Stimulated activated CD4-positive, alpha-beta T cell treated with anti-CD3 and anti-CD28 coated beads, TNF-alpha, amount 100 ng/mL, for 24 hours (primary cell): ENCODE measurements at places on chromosomes 13 and 19.
A peak's percentile ranks its signal among the peaks of the same experiment; 100 is the strongest.

DNA sequence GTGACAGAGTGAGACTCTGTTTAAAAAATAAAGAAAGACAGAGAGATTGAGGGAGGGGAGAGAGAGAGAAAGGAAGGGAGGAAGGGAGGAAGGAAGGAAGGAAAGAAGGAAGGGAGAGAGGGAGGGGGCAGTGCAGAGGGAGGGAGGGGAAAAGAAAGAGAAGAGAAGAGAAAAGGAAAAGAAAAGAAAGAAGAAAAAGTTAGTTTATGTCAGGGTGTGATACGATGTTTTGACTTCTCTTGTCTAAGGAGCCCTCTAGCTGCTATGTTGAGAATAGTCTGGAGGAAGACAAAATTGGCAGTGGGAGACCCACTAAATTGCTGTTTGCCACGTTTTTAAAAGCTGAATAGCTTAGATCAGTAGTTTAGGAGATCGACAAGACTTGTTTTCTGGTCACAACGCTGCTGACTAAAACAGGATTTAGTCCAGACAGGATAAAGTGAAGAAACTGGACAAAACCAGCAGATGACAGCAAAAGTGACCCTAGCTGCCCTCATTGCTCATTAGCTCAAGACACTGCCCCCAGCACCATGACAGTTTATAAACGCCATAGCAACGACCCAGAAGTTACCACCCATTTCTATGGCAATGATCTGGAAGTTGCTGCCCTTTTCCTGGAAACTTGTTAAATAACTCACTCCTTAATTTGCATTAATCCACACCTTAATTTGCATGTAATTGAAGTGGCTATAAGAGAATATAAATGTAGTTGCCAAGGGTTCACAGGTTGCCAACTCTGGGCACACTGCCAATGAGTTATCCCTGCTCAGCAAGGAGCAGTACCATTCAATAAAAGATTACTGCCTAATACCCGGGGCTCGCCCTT is 11.1 kb downstream of the TEX101 start:
- DNase-seq: no peak

- DNase-seq: no peak
Measured at GRCh38 chr13:23288564-23288963, 107.8 kb downstream of the SGCG start.

- peak; percentile 80 for DNase-seq
Measured at GRCh38 chr13:98476538-98476966, 100.4 kb downstream of the STK24 start.

GRCh38 chr19:15128162-15128770 is 21.1 kb downstream of the SYDE1 start:
- DNase-seq: no peak

DNA sequence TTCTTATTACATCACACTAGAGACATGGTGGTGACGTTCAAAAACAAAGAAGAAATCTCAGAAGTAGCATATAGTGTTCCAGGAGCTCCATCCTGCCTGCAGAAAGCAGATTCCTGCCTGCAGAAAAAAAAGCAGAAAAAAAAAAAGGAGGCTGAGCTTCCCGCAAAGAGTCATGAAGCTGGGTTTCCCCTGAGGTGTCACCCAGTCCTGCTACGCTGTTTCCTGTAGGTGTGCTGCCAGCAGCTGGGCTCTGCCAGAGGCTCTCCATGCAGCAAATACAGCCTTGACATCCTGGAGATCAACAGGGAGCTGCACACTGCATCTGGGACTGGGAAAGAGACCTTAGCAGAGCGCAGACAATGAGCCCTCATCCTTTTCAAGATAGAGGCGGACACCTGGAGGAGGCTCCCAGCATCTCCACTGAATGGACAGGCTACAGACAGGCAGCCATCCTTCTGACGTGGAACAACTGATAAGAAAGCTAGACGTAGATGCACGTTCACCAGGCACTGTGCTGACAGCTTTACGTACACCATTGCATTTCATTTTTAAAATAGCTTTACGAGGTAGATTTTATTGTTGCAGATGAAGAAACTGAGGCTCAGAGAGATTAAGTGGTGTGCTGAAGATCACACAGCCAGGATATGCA is 350.9 kb downstream of the FOXO1 start:
- peak; percentile 12 for DNase-seq

DNA sequence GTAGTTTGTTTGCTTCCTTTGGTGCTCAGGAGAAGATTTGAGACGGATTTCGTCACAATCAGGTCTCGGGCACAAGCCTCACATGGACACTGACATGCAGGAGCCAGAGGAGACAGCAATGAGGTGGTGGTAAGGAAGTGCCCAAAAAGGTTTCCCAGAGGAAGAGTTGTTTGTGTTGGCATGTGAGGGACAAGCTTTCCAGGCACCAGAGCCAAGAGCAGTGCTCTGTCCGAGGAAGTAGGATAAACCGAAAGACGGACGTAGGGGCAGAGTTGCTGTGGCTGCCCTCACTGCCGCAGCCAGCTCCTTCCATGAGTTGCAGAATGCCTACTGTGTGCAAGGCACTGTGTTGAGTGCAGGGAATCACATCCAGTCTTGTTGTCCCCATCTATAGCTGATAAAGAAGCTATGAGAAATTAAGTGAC is 27.7 kb downstream of the SAE1 start:
- DNase-seq: no peak

- DNase-seq: no peak
Measured at GRCh38 chr13:94256721-94257120, 222.8 kb downstream of the DCT start.

GRCh38 chr13:44322928-44323327 is 50.7 kb upstream of the SERP2 start:
- DNase-seq: no peak

- no peak for DNase-seq
Measured at GRCh38 chr19:11626252-11626651, 29.0 kb downstream of the ZNF627 start.

DNA sequence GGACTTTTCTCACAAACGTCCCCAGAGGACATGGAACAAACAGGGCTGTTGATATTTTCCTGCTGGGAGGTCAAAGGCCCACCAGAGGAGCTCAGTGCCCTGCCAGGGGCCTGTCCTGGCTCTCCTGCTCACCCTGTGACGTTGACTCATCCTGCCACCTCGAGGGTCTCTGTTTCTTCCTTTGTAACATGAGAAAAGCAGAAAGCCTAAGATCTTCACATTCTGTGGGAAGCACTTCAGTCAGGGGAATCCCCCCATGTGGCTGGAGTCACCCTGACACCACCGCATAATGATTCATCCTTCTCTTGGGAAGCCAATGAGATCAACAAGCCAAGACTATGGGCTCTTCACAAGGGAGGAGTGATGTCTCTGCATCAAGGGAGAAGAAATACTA is 147.9 kb downstream of the KATNAL1 start:
- DNase-seq: peak; percentile 22

- DNase-seq: no peak
Measured at GRCh38 chr13:95698047-95698749, 21.3 kb downstream of the DNAJC3 start.

DNA sequence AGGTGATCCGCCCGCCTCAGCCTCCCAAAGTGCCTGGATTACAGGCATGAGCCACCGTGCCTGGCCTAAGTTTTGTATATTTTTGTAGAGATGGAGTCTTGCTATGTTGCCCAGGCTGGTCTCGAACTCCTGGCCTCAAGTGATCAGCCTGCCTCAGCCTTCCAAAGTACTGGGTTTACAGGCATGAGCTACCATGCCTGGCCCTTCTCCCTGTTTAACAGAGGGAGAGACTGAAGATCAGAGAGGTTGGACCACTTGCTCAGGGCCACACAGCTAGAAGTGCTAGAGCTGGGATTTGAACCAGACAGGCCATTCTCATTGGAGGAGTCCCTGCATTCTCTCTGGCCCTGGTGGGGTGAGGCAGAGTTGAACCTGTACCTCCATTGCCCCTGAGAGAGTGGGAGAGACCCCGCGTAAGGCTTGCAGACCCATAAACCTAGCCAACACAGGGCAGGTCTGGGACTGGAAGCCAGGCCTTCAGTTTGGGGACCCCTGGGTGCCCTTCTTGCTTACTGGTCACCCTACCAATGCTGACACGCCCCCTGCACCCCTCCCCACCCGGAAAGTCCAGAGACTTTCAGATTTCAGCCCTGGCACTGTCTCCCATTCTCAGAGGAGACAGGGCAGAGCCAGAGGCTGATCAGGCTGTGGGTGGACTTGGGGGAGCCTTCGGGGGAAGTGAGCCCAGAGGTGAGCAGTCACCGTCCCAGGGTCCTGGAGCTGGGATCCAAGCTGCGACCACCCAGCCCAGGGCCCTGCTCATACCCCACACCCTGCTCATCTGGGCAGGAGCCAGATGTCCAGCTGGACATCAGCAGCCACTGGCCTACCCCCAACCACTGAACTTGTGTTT is 13.3 kb downstream of the TTYH1 start:
- no peak for DNase-seq

GRCh38 chr13:75769141-75769905 is 133.2 kb downstream of the LMO7 start:
- no peak for DNase-seq

DNA sequence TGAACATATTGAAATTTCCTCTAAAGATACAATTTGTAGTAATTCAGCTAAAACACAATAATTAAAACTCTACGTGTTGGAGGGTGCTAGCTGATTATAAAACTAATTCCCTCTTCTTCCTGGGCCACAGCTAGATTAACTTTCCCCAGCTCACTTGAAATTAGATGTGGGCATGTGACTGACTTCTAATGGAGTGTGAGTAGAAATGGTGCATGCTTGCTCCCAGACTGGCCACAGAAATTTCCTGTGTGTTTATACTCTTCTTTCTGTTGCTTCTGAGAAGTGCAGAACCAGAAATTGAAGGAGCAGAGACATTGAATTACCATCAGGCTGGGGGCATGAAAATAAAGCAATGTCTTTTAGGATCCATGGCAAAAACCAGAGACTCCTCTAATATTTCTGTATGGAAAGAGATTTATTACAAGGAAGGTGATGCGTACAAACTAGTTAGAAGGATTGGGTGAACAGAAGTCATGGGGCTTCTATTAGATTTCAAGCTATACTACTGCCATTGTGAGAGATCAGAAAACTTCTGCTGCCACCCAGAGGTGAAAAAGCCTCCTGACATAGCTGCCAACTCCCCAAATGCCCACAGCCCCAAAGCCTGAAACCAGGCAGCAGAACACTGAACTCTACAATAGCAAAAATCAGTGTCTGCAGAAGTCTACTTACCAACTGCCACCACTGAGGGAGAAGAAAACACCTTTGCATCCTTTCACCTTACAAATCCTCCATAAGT is 379.2 kb upstream of the MIR17HG start:
- no peak for DNase-seq

DNA sequence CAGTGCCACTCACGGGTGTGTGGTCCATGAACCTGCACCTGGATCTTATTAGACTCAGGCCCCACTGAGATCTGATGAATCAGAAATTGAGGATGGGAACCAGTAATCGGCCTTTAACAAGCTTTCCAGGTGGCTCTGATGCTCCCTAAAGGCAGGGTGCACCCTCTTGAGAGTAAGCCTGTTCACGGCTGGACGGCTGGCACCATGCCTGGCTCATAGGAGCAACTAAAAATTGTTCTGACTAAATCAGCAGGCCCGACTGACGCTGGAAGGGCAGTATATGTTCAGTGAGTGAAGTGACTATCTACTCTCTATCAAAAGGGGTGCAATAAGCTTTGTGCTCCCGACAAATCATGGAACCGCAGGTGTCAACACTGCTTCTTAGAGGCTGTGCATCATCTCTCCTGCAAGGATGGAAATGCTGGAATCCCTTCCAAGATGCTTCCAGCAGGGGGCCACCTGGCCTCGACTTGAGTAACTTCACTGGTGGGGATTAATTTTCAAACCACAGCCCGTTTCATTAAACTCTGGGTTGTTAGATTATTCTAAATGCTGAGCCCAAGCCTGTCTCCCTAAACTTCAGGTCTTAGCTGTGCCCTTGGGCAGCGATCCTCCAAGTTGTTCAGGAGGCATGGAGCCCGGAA is 28.4 kb downstream of the TMTC4 start:
- no peak for DNase-seq

- DNase-seq: no peak
Measured at GRCh38 chr19:46386996-46387712, 26.2 kb downstream of the CCDC8 start.

DNA sequence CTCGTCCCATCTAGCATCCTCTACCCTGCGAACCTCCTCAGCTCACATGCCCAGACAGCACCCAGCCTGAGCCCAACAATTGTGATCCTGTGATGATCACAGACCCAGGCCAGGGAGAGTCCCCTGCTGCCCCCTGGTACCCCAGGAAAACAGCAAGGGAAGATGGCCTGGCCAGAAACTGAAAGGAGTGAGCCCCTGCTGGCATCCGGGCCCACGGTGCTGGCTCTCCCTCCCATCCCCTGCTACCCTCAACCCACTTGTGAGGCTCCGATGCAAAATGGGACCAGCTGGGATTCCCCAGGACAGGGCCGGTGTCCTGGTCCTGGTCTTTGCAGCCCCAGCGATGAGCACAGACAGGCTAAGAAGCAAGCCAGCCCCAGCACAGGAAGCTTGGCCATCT is 14.1 kb downstream of the RANBP3 start:
- DNase-seq: no peak
